ENCODE measurements at places on chromosomes 11 and 22.

DNA sequence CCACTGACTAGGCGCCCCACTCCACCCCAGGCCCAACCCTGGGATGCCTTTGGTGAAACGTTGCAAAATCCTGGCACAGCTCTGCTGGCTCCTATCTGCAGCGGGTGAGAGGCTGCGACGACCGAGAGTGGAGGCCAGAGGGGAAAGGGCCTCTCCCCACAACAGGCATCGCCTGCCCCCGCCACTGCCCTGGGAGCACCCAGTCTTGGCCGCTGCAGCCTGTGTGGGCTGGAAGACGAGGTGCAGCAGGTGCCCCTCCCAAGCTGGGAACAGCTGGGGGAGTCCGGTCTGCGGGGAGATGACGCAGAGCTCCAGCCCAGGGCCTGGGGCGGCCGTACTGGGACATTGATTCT, 4.2 kb upstream of the PIM3 start:
- DNase-seq, result no peak

- DNase-seq, result no peak
Observed at GRCh38 chr11:111370902-111371578, 8.0 kb downstream of the POU2AF1 start.

GRCh38 chr22:25759825-25760231, 17.8 kb downstream of the MYO18B start:
- DNase-seq, result no peak

DNA sequence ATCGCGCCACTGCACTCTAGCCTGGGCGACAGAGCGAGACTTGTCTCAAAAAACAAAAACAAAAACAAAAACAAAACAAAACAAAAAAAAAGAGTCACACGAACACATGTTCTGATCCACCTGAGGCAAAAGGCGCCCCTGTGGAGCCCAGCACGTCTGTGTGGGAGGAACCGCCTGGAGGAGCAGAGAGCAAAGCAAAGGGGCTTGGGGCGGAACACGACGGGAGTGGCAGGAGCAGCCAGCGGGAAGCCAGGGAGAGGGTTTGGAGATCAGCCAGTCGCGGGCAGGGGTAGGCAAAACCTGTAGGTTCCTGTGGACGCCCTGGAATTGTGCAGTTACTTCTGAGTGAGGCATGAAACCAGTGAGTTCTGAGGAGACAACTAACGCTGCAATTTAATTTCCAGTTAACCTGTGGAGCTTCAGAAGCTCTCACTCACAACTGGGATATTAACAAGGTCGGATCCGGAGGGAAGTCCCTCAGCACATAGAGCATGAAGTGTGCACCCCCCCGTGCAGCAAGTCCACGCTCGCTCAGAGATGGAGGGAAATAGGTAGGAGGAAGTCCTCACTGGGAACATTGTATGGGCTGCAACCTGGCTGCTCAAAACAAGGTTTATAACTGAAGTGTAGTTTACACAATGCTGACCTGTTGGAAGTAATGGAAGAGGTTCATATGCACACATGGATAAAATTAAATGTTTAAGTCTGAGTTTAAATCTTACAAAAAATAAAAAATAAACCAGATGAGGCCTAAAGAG, 13.2 kb upstream of the USP18 start:
- peak; percentile 44 for DNase-seq

GRCh38 chr11:118111019-118111743, 24.4 kb upstream of the SMIM35 start:
- peak; percentile 63 for DNase-seq

GRCh38 chr11:87597725-87598124, 560.0 kb downstream of the TMEM135 start:
- DNase-seq, result no peak

DNA sequence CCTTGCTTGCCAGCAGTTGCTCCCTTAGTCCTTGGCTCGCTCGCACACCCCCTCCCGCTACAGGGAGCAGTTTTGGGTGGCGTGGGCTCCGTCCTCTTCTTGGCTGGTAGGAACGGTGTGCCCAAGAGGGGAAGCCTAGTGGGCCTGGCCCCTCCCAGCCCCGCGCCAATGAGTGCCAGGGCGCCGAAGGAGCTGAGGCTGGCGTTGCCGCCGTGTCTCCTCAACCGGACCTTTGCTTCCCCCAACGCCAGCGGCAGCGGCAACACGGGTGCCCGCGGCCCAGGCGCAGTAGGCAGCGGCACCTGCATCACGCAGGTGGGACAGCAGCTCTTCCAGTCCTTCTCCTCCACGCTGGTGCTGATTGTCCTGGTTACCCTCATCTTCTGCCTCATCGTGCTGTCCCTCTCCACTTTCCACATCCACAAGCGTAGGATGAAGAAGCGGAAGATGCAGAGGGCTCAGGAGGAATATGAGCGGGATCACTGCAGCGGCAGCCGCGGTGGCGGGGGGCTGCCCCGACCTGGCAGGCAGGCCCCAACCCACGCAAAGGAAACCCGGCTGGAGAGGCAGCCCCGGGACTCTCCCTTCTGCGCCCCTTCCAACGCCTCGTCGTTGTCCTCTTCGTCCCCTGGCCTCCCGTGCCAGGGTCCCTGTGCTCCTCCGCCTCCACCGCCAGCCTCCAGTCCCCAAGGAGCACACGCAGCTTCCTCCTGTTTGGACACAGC, 1.6 kb downstream of the C11orf87 start:
- DNase-seq, result no peak

- peak; percentile 98 for DNase-seq
Observed at GRCh38 chr11:45917623-45918330, at the start of gene PEX16. Gene PEX16 (minus strand): TSS chr11:45917877. CDS start chr11:45917811, 66 bp downstream.

DNA sequence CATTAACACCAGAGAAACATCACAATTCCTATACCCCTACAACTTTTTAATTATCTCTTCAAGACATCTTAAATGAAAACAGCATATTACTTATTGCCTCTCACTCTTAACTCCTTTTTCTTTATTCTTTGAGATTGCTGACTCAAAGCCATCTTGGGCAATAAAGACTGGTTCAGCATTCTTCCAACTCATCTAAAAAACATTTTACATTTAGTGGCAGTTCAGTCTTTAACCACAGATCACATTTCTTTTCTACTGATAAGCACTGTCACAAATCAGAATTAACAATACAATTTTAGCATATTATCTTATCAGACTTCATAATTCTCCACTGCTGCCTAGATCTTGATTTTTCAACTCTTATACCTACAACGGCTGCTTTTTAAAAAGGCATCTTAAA, 34.0 kb downstream of the SIK3 start:
- no peak for DNase-seq

- no peak for DNase-seq
Observed at GRCh38 chr11:35035894-35036408, 103.0 kb upstream of the CD44 start.

DNA sequence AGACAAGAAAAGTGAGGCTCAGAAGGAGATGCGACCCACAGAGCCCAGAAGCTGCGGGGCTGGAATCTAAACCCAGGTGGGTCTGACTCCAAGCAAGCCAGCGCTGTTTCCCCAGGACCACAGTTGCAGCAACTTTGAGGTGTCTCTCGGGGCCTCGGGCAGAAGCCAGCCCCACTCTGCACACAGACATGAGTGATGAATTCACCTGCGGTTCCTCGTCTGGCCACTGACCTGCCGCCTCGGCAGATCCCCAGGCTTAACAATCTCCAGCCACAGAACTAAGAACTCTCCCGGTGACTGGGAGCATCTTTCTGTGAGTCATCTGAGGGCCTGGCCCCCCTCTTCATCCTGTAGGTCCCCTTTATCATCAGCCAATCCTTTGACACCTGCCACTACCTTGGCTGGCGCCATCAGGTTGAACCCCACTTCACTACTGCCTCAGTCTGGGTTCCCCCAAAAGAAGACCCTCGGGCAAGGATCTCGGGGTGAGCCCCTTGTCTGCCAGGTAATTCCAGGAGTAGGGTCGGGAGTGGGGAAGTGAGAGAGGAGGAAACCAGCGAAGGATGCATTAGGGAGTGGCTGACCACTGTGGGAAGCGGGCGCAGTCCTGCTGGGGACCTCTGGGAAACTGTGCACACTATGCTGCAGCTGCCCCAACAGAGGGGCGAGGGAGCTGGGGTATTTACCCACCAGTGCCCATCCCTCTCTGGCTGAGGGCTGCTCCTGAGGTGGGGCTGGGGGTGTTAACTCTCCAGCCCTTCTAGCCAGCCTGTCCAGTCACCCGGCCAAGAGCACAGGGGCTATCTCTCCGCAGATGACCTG, 33.0 kb upstream of the MN1 start:
- no peak for DNase-seq

DNA sequence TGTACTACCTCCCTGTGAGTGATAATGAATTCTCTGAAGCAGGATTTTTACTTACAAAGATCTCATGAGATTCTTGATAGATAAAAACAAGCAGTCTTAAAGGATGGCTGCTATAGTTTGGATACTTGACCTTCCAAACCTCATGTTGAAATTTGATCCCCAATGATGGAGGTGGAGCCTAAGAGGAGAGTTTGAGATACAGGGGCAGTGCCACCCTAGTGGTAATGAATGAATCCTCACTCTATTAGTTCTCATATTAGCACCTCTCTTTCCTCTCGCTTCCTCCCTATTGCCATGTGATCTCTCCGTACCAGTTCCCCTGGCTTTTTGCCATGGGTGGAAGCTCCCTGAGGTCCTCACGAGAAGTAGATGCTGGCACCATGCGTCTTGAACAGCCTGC, 37.9 kb upstream of the OR8B8 start:
- DNase-seq, result no peak

DNA sequence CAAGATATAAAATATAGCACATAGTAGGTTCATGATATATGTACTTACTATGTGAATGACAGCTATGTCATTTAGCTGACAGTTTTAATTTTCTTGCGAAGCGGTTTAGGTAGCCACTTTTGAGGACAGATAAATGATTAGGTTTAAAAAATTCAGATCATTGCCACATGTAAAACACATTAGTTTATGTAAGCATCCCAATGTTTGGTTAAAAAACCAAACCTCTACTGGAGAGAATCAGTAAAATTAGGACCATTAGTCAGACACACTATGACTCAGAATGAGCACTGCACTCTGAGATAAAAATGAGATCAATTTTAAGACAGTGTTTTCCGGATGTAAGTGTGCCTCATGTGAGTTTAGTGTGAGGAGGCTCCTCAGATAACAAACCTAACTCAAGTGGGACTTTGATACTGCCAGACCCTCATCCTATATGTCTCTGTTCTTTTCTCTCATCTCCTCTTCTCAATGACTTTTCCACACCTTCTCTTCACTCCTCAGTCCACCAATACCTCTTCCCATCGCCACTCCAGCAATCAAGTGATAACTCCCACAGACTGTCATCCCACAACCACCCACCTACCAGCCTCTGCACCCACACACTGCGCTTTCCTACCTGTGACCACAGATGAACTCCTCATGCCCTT, 6.8 kb upstream of the OR2AT4 start:
- DNase-seq, result no peak

- DNase-seq, result no peak
Observed at GRCh38 chr22:26483043-26483438, 542 bp downstream of the HPS4 start.

DNA sequence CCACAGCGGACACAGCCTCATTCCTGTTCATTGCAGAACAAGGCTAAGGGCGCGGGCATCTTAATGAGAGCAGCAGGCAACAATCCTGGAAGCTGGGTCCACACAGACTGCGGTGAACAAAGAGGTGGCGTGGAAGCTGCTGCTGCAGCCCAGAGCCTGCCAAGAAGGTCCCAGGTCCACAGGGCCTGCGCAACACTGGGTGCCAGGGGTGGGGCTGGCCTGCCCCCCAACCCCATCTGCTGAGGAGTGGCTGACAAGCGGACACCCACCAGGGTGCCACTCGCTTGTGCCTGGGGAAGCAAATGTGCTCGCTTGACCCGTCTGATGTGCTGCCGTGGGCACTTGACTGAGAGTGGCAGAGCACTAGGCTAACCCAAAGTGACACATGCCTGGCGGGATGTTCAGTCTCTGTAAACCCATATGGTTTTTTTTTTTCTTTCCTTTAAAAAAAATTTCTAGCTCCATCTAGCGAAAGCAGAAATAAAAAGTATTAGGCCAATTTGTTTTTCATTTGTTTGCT, 83.2 kb upstream of the PITPNB start:
- no peak for DNase-seq

DNA sequence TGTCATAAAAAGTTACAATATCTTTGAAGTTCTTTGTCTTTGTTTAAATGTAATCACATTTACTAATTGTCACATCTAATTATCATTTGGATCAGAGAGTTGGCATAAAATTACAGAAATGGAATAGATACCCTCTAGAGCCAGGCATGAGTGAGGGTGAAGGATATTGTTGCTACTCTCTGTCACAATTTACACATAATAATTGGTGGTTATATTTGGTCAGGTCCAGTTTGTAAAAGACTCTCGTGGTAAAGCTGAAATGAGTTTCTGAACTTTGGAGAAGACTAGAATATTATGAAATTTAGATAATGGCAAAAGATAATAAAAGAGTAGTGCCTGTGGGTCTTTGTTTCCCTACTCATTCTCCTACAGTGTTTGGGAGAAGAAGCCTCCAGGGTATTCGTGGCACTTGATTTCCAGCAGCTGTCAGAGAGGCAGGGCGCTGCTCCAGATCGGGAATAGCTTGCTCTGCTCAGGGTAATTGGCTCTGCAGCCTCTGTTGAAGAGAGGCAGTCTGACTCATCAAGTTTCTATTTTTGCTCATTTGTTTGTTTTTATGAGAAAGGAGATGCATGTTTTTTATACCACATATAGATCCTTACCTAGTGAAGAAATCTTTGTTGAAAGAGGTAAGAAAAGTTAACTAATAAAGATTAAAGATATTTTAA, 349.9 kb downstream of the CNTN5 start:
- peak; percentile 79 for DNase-seq

DNA sequence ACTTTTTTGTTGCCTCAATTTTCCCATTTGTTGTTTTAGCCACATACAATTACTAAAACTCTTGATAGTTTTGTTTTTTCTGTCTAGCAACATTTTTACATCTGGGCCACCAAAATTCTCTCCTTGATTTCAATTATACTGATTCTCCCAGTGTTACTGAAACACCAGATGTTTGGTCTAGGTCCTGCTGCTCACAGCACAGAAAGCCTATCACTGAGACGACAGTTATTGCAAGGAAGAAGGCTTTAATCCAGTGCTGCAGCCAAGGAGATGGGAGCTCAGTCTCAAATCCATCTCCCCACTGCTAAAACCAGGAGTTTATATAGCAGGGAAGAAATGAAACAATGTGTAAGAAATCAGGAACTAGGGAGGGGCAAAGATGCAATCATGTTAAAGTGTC, 837.7 kb upstream of the CNTN5 start:
- no peak for DNase-seq

- no peak for DNase-seq
Observed at GRCh38 chr22:44155115-44155514, 25.6 kb upstream of the PARVG start.

DNA sequence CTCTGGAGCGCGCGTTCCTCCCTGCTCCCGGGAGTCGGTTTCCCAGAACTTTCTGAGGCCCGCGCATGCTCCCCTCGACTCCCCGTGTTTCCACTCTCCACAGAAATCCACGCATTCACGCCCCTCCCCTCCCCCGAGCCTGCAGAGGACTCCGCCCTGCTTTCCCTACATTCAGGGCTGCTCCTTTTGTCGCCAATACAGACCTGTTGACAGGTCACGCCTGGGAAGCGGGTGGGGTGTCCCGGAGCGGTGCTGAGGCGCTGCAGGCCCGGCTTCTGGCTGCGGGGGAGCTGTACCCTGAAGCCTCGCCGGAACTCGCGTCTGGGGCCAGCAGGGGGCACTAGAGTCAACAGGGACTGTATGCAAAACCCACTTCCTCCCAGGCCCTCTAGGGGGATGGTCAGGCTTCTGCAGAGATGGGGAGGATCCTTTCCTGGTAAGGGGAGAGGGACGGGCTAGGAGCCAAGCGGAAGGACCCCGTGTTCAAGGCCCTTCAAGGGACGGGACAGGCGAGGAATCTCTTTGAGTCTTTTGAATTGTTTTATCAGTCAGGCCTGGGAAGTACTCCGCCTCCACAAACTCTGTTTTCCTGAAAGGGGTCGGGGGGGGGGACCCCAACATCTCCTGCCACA, at the start of gene PRAME:
Gene PRAME (minus strand): TSS at position 294 of the 632 bp plus-strand sequence. CDS start 2,433 bp downstream, outside the sequence.
- DNase-seq, result no peak
